Lower lobe of right lung (tissue), 2 donors: ENCODE measurements at places on chromosomes 5 and 9.

DNA sequence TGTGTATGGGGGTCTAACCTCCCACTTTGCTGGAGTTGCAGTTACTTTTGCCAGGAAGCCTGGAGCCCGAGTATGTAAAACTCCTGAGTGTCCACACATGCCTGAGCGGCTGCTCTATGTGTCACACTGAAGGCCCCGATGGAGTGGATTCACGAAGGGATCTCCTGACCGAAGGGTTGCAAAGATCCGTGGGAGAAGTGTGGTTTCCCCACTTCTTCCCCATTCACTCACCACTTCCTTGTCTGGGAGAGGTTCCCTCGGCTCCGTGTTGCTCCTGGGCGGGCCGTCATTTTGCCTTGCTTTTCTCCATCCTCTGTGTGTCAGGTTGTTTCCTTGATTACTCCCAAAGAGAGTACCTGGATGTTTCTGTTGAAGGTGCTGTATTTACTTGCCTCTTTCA lies 16.2 kb upstream of the IL3 start:
- no peaks in the 10 kb centered on the region for H3K27me3 ChIP-seq
- no peak overlapping the region for H3K27ac ChIP-seq
- peak; percentile 60 for DNase-seq
- H3K36me3 ChIP-seq: no peaks in the 10 kb centered on the region
- H3K4me3 ChIP-seq: no peak overlapping the region

GRCh38 chr5:143174714-143175398 lies 228.6 kb downstream of the NR3C1 start:
- H3K27me3 ChIP-seq: no peaks in the 10 kb centered on the region
- no peak for DNase-seq
- no peak overlapping the region for H3K4me3 ChIP-seq
- H3K4me1 ChIP-seq: peaks cover 27% of the 10 kb centered on the region
- peaks cover 3% of the 10 kb centered on the region for H3K36me3 ChIP-seq

DNA sequence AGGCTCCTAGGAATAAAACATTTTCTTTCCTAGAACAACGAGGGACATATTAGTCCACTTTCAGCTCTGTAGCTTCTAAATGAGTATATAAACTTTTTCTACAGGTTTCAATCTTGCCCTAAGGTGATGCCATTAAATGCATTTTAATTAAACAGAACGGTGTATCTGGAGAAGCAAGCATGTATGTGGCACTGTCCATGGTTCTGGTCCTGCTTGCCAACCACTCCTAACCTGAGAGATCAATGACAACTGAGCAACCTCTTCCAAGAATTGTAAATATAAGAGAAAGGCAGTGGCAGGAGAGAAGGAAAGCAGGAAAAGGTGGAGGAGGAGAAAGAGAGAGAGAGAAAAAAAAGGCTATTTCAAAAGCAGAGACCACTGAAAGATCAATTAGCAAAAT lies 95.6 kb upstream of the SPOCK1 start:
- DNase-seq: no peak
- H3K4me1 ChIP-seq: no peaks in the 10 kb centered on the region
- H3K36me3 ChIP-seq: no peaks in the 10 kb centered on the region
- H3K27me3 ChIP-seq: peaks cover 11% of the 10 kb centered on the region
- no peak overlapping the region for H3K4me3 ChIP-seq
- H3K27ac ChIP-seq: no peak overlapping the region

- DNase-seq: peak; percentile 45
- H3K36me3 ChIP-seq: no peaks in the 10 kb centered on the region
- peak overlapping the region; percentile 33 for H3K27ac ChIP-seq
- H3K27me3 ChIP-seq: peaks cover 25% of the 10 kb centered on the region
- H3K4me3 ChIP-seq: no peak overlapping the region
Measured at GRCh38 chr9:132244582-132245455, 83.0 kb downstream of the NTNG2 start.

DNA sequence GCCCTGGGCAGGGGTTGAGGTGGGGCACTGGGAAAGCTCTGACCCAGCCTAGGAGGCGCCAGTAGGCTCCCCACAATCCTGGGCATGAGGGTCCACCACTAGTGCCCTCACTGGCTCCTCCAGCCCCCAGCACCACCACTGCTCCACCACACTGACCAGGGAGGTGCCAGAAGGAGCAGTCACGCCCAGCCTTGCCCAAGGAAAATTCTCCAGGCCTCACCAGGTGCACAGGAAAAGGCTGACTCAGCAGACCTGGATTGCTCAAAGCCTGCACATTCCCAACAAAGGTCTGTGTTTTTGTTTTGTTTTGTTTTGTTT lies 62.9 kb downstream of the ZNF354C start:
- DNase-seq: peak; percentile 16
- no peak overlapping the region for H3K27ac ChIP-seq
- no peaks in the 10 kb centered on the region for H3K36me3 ChIP-seq

GRCh38 chr5:114822863-114823262 lies 346.8 kb downstream of the TRIM36 start:
- H3K36me3 ChIP-seq: no peaks in the 10 kb centered on the region
- no peak overlapping the region for H3K27ac ChIP-seq
- no peaks in the 10 kb centered on the region for H3K4me1 ChIP-seq
- no peak for DNase-seq
- no peaks in the 10 kb centered on the region for H3K27me3 ChIP-seq

DNA sequence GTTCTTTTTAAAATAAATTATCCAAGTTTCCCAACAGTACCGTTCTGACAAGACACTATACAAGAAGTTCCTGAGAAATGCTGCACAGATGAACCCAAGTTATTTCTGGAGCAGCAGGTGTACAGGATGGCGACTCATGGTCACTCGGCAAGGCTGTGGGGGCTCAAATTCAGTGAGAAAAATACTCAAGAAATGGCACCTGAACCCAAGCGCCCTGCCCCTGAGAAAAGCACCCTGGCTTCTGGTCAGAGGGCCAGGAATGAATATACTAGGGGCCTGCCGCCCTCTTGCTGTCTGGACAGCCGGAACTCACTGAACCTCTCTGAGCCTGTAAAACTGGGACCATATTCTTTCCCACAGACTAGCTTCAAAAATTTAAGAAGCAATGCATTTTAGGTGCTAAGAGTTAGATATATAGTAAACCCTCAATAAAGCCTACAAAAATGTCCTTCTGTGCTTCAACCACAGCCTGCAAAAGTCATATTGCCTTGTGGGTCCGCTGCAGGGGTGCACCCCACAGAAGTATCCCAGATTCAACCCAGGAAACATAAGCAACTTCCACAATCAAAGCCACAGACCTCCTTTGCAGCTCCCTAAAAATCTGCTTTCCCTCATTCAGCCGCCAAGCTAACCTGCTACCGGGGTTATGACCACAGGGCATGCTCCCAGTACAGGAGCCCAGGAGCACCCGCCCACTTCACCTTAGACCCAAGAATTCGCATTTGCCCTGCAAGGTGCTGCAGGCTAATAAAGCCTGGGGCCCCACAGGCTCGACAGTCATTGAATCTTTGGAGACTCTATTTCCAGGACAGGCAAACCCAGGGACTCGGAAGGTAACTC lies 1.4 kb downstream of the RAPGEF1 start:
- H3K27ac ChIP-seq: peak overlapping the region; percentile 91
- peak overlapping the region; percentile 68 for H3K4me3 ChIP-seq
- no peaks in the 10 kb centered on the region for H3K36me3 ChIP-seq
- peaks cover 56% of the 10 kb centered on the region for H3K4me1 ChIP-seq
- no peaks in the 10 kb centered on the region for H3K27me3 ChIP-seq
